ENCODE measurements at places on chromosomes 12 and 14. TPM values are rescaled to one million over a fixed set of nuclear protein-coding genes. Genes with fewer than 3 reads are reported as not detected.

Gene TMPRSS12
- not detected for total RNA-seq

Gene NOVA1
- total RNA-seq, result 4.2 TPM

Gene MSI1
- 1.5 TPM for total RNA-seq

Gene TBC1D30
- 1.5 TPM for total RNA-seq

Gene MED13L
- 26.4 TPM for total RNA-seq

Gene PLEKHD1
- total RNA-seq, result 0.02 TPM

Gene KRT6A
- 12.3 TPM for total RNA-seq

Gene IFNG-AS1
- total RNA-seq, result not detected

Gene UNC79
- 0.02 TPM for total RNA-seq

Gene MMP14
- total RNA-seq, result 0.52 TPM

Gene KRT6C
- total RNA-seq, result not detected

Gene NANOG
- total RNA-seq, result 0.05 TPM

Gene TMEM132D
- total RNA-seq, result not detected

Gene PNN
- total RNA-seq, result 41.9 TPM

Gene KCNK10
- total RNA-seq, result 0.01 TPM

Gene SDS
- total RNA-seq, result 0.31 TPM

Gene SERPINA9
- total RNA-seq, result not detected

Gene RFX4
- total RNA-seq, result 0.07 TPM

Gene KRT80
- 38.7 TPM for total RNA-seq

Gene MIPOL1
- total RNA-seq, result 2.8 TPM

Gene TECPR2
- 5.6 TPM for total RNA-seq

Gene OGFOD2
- 16.1 TPM for total RNA-seq

Gene TMEM52B
- total RNA-seq, result 0.06 TPM

Gene SLC10A1
- not detected for total RNA-seq

Gene MYH6
- 0.11 TPM for total RNA-seq

Gene ANKRD33
- not detected for total RNA-seq

Gene NELL2
- 0.22 TPM for total RNA-seq

Gene ARHGAP9
- 0.69 TPM for total RNA-seq

Gene FOXA1
- total RNA-seq, result 6.5 TPM

Gene DIO3
- 0.13 TPM for total RNA-seq

Gene WNT1
- total RNA-seq, result 0.21 TPM

Gene CABP1
- total RNA-seq, result 0.42 TPM

Gene ZBTB39
- total RNA-seq, result 6.1 TPM

Gene BDKRB2
- total RNA-seq, result 1.1 TPM

Gene MYBPC1
- total RNA-seq, result not detected

Gene SDR9C7
- 0.05 TPM for total RNA-seq

Gene ARMH4
- total RNA-seq, result 0.71 TPM

Gene PLD4
- total RNA-seq, result not detected

Gene ADSS1
- total RNA-seq, result 6.7 TPM

Gene FGF6
- total RNA-seq, result not detected

Gene HOXC5
- total RNA-seq, result 0.47 TPM

Gene TBX3
- 54.5 TPM for total RNA-seq

Gene TAS2R7
- total RNA-seq, result not detected

Gene P2RX2
- not detected for total RNA-seq

Gene PLCZ1
- not detected for total RNA-seq

Gene FAR2
- not detected for total RNA-seq

Gene CLEC4D
- not detected for total RNA-seq

Gene LPAR5
- 0.71 TPM for total RNA-seq

Gene PITPNM2
- total RNA-seq, result 22.9 TPM

Gene SLC25A21
- total RNA-seq, result 0.53 TPM

Gene C12orf54
- total RNA-seq, result not detected

All from A549 treated with dexamethasone at 1 μM for 4 hours (cell line).